Left ventricle myocardium inferior (tissue), 1 donor: ENCODE measurements at places on chromosomes 2 and 18. TPM values are rescaled to one million over a fixed set of nuclear protein-coding genes. Genes with fewer than 3 reads are reported as not detected.
A peak's percentile ranks its signal among the peaks of the same experiment; 100 is the strongest.

DNA sequence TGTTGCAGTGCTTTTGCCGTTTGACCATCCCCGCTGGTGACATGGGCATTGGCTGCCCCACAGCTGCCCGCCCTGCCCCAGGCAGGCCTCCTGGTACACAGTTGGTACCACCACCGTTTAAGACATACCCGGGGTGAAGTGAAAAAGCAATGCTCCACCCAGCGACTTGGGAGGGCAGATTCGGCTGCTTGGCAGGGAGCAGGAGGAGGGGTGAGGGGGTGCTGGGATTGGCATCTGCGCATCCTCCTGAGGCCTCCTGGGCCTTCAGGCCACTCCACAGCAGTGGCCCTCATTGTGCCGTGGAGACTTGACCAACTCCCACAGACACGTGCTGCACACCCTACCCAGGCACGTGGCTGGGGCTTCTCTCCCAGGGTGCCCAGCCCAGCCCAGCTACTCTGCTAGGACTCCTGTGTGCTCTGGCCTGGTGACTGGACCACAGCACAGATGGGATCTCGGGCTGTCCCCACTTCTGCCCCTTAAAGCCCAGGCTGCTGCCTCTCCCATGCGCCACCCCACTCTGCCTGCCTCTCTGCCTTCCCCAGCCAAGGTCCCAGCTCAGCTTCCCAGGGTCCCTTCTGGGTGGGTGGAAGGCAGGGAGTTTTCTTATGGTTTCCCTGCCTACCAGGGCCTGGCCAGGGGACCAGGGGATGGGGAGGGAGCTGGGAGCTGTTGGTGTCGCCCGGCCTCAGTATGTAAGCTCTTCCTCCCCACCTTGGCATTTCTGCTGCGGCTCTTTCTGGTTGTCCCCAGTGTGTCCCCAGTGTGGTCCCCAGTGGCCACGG lies 157.0 kb upstream of the HS6ST1 start:
- H3K27ac ChIP-seq: no peak overlapping the region
- no peak overlapping the region for H3K4me3 ChIP-seq
- peaks cover 9% of the 10 kb centered on the region for H3K27me3 ChIP-seq

- H3K27ac ChIP-seq: no peak overlapping the region
- H3K4me3 ChIP-seq: no peak overlapping the region
- no peaks in the 10 kb centered on the region for H3K4me1 ChIP-seq
- no peak for DNase-seq
- no peaks in the 10 kb centered on the region for H3K27me3 ChIP-seq
Observed at GRCh38 chr18:56389190-56389589, 249.2 kb downstream of the TXNL1 start.

GRCh38 chr2:96876269-96877041 lies 6.6 kb upstream of the SEMA4C start:
- no peak overlapping the region for H3K4me3 ChIP-seq
- H3K36me3 ChIP-seq: no peaks in the 10 kb centered on the region
- H3K27ac ChIP-seq: no peak overlapping the region
- no peaks in the 10 kb centered on the region for H3K27me3 ChIP-seq
- DNase-seq: no peak
- H3K4me1 ChIP-seq: peaks cover 48% of the 10 kb centered on the region

DNA sequence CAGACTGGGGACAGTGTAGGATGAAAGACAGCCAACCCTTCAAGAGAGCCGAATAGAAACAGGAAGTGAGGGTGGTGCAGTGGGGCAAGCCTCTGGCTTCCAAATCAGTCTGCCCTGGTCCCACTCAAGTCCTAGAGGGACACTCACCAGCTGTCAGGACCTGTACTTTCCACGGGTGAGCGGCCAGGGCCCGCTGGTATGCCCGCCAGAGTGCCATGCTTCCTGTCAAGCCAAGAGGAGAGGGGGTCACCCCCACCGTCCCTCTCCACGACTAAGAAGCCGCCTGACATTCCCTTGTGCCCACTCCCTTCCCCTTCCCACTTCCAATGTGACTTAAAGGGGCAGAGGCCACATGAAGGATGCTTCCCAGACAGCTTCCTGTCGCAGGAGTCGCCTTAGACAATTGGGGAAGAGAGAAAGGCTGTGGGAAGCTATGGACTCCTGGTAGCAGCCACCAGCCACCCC lies 564 bp downstream of the MPV17 start:
- peaks cover 43% of the 10 kb centered on the region for H3K4me1 ChIP-seq
- no peaks in the 10 kb centered on the region for H3K27me3 ChIP-seq
- H3K36me3 ChIP-seq: peaks cover 20% of the 10 kb centered on the region
- peak overlapping the region; percentile 96 for H3K27ac ChIP-seq
- no peak for DNase-seq

DNA sequence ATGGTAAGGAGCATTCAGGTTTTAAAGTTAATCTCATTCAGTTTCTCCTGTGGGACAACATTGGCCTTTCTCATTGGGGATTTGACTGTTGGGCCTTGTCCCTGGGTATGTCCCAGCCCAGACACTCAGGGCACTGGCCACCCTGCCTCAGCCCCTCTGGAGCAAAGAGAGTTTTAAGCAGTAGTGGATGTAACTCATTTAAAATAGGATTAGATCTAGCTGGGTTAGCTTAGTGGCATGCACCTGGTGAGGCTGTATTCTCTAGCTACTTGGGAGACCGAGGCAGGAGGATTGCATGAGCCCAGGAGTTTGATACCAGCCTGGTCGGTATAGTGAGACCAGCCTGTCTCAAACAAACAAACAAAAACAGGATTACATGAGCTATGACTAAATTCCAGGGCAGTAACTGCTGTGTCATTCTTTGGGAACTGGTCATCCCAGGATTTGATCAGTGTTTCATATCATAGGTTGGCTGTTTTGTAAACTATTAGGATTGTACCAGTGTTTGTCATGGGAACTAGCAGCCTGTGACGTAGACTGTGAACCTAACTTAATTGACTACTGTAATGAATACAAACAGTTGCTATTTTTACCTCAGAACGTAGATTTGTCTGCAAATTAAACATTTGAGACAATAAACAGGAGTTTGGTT lies 12.5 kb downstream of the INPP4A start:
- H3K27ac ChIP-seq: no peak overlapping the region
- H3K36me3 ChIP-seq: no peaks in the 10 kb centered on the region
- no peaks in the 10 kb centered on the region for H3K27me3 ChIP-seq
- H3K4me3 ChIP-seq: no peak overlapping the region
- H3K4me1 ChIP-seq: peaks cover 66% of the 10 kb centered on the region

Gene STPG4
- not detected for total RNA-seq

Gene UGT1A6
- not detected for total RNA-seq

Gene KYNU
- 1.0 TPM for total RNA-seq

Gene FAM110C
- 3.3 TPM for total RNA-seq
